Stimulated activated CD4-positive, alpha-beta T cell treated with anti-CD3 and anti-CD28 coated beads, Interleukin-12 subunit alpha, Interleukin-12 subunit beta, amount 100 ng/mL, for 4 hours (primary cell): ENCODE measurements at places on chromosomes 7 and 10.

- DNase-seq = no peak
These were observed 251.7 kb upstream of the PITRM1 start for GRCh38 chr10:3424111-3424851.

DNA sequence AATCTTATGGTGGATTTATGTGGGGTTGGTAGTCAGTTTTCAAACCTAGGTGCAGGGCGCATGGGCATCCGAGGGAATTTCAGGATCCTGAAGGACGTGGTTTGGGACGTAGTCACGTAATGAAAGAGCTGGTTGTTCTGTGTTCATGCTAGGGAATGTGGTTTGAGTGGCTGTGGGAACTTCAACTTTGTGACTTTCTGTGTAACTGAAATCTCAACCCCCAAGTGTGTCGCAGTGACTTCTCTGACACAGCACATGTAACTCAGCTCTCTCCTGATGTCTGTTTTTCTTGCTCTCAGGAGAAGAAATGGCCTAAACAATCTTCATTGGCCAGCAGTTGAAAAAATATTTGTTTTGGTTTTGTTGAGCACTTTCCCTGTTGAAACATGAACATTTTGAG lies 199.0 kb downstream of the PTEN start:
- DNase-seq = no peak

- DNase-seq = no peak
These were observed 16.2 kb upstream of the SLC26A4 start for GRCh38 chr7:107644309-107644974.

DNA sequence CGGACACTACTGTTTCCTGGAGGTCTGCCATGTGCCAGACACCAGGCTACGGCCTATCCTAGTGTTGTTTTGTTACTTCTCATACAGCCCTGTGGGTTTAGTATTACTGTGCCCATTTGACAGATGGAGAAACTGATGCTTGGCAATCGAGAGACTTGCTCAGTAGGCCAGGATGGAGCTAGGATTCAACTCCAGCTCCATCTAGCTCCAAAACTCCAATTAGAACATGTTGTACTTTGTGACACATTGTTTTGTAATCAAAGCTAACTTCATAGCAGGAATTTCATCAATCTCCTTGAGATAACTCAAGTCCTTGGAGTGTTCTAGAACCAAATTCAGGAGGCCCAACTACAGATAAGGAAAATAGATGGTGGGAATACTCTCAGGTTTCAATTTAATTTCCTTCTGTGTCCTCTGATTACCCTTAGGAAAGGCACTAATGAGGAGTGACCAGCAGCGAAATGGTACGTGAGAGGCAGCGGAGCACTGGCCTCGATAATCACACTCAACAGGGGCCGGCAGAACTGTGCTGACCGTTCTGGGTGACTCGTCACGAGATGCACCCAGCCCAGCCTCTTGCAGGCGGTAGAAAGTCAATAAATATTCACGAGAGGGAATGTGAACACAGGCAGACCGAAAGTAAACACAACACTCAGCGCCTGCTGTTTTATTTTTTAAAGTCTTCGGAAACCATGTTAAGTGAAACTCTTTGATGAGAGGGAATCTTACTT lies 269.6 kb upstream of the NEBL start:
- DNase-seq = no peak

DNA sequence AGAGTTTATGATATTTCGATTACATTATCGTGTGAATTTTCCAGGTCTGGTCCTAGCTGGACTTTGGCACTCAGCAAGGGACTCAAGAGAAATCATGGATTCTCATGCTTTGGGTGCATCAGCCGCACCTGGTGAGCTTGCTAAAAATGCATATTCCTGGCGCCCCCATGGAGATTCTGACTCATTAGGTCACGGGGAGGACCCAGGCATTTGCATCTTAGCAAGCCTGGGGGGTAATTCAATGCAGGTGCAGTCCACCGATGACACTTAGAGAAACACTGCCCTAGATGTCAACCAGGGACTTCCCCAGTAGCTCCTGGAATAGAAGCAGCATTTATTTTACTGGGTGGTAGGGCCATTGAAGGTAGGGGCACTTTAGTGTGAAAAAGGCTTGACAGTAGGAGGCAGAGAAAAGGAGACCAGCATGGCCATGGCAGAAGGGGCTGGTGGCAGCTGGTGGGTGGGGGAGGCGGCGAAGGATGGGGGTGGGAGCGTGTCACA lies 29.9 kb upstream of the PDCD4 start:
- no peak for DNase-seq

DNA sequence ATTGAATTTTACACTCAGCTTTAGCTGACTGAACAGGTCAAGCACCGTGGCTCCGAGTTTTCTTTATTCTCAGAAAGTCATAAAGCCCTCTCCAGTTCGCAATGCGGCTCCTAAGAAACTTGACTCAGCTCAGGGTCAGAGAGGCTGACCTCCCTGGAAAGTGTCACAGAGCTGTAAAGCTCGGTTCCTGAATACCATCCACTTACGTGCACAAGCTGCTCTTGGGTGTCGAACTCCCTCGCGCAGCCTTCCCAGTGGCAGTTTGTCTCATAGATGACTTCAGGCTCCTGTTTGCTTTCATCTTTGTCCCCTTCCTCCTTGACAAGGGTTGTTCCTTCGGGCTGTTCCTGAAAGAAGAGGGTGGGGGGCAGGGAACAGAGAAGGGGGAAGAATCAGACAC lies 213.7 kb downstream of the GLI3 start:
- no peak for DNase-seq

- no peak for DNase-seq
These were observed 92.0 kb upstream of the FAM180A start for GRCh38 chr7:135840591-135840990.

DNA sequence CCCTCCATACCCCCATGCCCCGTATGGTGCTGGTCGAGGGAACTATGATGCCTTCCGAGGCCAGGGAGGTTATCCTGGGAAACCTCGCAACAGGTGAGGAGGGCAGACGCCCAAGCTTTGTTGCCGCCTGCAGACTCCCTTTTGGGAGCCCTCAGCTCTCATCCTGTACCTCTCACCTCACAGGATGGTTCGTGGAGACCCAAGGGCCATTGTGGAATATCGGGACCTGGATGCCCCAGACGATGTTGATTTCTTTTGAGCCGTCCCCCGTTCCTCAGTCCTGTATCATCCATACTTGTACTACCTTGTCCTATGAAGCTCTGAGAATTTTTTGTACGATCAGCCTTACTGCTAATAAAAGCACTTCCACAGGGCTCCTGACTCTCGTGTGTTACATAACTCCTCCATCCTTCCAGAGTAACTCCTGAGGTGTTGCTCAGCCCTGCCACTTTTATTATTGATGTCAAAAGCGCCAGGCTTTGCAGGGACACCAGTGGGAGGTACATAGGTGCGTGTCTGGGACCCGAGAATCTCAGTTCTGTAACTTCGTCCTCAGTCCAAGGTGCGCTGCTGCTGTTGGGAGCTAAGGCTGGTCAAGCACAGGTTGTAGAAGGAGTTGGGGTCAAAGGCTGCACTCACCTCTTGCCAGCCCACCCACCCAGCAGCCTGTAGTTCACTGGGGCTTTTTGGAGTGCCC lies 1.1 kb downstream of the UFSP1 start:
- no peak for DNase-seq

GRCh38 chr10:80870282-80870681 lies 332.6 kb downstream of the SH2D4B start:
- no peak for DNase-seq

DNA sequence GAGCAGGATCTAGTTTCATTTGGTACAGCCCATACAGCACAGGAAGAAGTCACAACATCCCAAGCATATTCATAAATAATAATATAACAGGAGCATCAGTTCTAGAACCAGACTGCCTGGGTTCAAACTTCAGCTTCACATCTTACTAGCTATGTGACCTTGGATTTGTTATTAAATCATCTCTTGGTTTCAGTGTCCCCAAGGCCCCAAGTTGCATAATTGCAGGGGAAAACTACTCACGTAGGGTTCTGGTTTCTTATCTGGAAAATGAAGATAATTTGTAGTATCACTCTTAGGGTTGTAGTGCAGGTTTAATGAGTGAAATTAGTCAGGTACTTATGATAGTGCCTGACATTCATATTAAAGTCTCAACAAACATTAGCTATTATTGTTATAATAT lies 5.5 kb upstream of the IQUB start:
- DNase-seq = no peak

DNA sequence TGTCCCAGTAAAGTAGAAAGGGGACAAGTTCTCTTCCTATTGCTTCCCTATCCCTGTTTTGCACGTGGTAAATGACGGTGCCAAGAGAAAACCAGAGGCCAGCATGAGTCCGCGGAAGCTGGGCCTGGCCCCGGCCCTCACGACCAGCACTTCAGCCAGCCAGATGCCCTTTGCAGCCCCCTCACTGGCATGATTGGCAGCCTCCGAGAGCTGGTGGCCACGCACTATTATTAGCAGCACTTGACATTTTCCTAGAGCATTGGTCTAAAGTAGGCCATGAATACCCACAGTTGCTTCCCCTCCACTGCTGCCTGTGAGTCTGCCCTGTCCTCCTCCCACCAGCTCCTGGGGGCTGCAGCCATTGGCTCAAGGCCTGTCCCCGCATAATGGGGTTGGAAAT lies 369.1 kb downstream of the PLXNA4 start:
- no peak for DNase-seq

- no peak for DNase-seq
These were observed 85.5 kb downstream of the GLRX3 start for GRCh38 chr10:130221456-130222375.

GRCh38 chr7:146503844-146504243 lies 387.2 kb downstream of the CNTNAP2 start:
- DNase-seq = no peak
